Left lung (tissue), 14 donors: ENCODE measurements at places on chromosomes 3 and 15. TPM values are rescaled to one million over a fixed set of nuclear protein-coding genes. Genes with fewer than 3 reads are reported as not detected.

The OXTR gene
- 1.2 TPM for polyA plus RNA-seq

The IL12A gene
- polyA plus RNA-seq, result 2.6 TPM

The RPL39L gene
- 13.6 TPM for polyA plus RNA-seq

- no peak for DNase-seq
Observed at GRCh38 chr3:59306436-59306835, 256.6 kb upstream of the CFAP20DC start.

The PLD1 gene
- polyA plus RNA-seq, result 2.9 TPM

GRCh38 chr3:25904206-25904605 is 114.3 kb downstream of the OXSM start:
- peak; percentile 19 for DNase-seq

The VGLL3 gene
- 25.9 TPM for polyA plus RNA-seq

The LSMEM2 gene
- 0.41 TPM for polyA plus RNA-seq

The ANKRD34C gene
- polyA plus RNA-seq, result not detected

The PDE8A gene
- 62.0 TPM for polyA plus RNA-seq

The HIGD2B gene
- polyA plus RNA-seq, result not detected

- no peak for DNase-seq
Observed at GRCh38 chr3:161264852-161265251, 43.7 kb downstream of the NMD3 start.

DNA sequence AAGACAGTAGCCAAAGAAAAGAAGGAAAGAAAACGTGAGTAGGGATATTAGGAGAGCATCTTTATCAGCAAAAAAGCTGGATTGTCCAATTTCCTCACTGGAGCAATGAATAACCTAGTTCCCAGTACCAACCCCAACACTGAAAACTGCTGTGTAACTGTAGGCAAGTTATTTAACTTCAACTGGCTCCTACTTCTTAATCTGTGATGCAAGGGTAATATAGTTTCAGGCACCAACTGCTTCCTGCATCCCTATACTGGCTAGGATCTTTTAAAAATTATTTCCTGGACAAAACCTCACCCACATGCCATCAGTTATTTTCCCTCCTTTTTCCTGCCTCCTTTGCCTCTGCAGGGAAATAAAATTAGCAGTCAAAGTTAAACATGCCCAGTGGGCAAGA is 59.6 kb downstream of the ZBTB20 start:
- DNase-seq, result no peak

- no peak for DNase-seq
Observed at GRCh38 chr15:52290800-52291199, 4.8 kb downstream of the MYO5C start.

GRCh38 chr3:38521391-38521987 is 25.3 kb downstream of the EXOG start:
- DNase-seq, result peak; percentile 37

The ST6GAL1 gene
- 59.0 TPM for polyA plus RNA-seq

The MUC20 gene
- polyA plus RNA-seq, result 15.7 TPM

The SH2D7 gene
- 0.58 TPM for polyA plus RNA-seq

GRCh38 chr3:149016669-149017541 is 25.6 kb downstream of the GYG1 start:
- no peak for DNase-seq

GRCh38 chr3:140827894-140828293 is 113.7 kb upstream of the SLC25A36 start:
- DNase-seq, result no peak

DNA sequence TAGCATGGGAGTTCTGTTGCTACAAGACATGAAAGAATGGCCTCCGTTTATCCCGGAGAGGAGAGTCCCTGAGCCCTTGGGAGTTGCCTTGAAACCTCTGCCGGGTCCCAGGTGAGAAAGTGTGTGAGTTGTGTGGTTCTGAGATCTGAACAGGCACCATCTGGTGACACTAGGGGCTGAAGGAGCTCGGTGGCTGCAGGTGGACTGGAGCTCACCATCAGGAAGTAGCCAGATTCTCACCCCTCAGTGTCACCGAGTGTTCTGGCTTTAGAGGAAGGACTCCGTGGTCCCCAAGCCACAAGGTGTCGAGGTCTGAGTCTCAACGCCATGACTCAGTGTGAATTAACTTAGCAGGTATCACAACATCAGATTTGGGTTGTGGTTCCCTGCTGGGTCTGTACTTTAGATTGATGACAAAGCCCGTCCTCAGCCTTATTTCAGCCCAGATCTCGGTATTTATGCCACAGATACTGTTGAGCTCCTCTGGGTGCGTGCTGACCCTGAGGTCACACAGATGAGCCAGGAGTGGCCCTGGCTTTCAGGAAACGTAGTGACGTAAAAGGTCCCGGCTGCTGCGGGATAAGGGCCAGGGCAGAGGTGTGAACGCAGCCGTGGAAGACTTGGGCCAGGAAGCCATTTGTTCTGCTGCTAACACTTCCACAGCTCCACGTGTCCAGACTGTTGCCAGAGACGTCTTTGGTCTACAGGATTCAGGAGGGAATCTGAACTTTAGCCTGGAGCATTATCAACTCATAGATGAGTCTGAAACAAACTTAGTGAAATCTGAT is 54.4 kb downstream of the PGPEP1L start:
- no peak for DNase-seq

The ZNF717 gene
- polyA plus RNA-seq, result 21.9 TPM

The HTR3E gene
- polyA plus RNA-seq, result not detected

DNA sequence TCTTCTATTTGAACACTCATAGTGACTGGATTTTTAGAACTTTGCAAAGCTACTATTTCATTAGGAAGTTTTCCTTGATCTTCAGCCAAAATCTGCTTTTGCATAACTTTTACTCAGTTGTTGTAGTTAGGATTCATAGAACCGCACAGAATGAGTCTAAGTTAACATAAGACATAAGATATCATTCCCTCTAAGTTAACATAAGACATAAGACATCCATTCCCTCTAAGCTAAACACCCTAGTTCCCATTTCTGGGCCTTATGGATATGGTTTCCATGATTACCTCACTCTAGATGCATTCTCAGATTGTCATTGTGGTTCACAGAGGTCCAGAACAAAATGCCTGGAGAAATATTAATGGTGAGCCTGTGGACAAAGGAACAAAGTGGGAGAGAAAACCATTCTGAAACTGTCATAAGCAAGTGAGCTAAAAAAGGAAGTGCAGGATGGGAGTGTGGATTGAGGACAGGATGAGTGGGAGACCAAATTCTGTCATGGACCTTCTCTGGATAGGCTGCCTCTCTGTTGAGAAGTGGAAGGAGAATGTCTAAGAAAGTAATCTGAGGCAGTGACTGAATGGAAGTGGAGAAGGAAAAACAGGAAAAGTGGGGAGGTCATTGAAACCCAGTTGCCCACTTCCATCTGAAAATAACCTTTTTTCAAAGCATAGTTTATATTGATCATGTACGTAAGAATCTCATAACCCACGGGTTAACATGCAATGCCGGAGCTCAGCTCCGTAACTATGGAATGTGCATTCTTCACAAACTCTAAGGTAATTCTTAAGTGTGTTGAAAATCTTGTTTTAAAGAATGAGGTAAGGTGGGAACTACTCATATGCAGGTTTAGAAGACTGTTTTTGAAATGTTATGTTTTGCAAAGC is 37.4 kb upstream of the SECISBP2L start:
- DNase-seq, result no peak

The CCDC39 gene
- 7.5 TPM for polyA plus RNA-seq

DNA sequence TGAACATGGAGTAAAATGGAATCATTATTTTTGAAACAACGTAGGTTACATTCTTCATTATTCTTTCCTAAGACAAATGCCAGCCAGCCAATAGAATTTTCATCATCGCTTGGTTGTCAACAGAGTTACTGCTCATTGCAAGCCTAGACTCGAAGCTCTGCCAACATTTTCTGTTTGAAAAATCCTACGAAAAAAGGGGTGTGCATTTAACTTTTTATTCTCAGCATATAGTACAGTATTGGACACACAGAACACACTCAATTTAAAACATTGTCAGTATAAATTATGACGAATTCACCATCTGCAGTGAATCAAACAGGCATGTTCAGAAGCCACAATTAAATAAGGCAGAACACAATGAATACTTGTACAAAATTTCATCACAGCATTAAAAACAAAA is 232.1 kb downstream of the NR1D2 start:
- no peak for DNase-seq

DNA sequence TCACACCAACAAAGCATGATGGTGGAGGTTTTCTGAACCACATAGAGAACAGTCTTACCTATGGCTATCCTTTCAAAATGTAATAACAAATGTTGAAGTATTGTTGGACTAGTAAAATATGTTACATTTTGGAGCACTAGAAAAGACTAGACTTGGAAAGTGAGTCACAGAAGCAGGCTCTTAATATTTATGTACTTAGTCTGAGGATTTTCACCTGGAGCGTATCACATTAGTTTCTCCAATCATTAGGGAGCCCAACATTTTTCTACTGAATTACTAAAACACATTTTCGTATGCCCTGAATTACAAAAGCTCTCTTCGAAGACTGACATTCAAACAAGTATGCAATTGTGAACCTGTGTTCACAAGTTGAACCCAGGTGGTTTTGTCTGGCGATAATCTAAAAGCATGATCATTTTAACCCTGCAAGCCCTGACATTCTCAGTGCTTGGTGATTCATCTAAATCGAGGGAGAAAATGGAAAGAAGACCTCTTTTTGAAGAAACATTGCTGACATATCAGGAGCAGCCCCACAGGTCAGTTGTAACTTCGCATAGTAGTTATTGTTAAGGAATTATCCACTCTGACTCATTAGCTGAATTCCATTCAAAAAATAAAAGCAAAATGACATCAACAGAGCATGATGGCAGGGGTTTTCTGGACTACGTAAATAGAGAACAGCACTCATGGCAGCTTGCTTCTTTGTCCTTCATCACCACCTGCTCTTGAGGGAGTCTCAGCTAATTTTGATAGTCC is 679.8 kb upstream of the NECTIN3 start:
- no peak for DNase-seq

The GPR62 gene
- 0.35 TPM for polyA plus RNA-seq

DNA sequence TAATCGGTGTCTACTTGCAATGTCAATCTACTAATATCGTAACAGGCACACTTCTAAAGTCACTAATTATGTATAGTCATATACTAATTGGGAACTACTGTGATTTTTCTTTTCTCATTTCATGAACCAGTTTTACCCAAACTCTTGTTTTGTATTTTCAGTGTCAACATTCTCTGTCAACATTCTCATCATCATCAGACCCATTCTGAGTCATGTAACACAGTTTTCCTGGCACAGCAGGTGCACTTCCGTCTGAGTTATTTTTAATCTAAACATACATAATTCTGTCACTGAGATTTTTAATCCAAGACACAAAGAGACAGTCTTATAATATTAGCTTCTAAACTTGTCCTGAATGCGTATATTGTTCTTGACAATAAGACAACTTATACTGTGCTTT is 205.1 kb upstream of the EIF1B start:
- DNase-seq, result no peak

The PDZRN3 gene
- polyA plus RNA-seq, result 60.3 TPM

The DNAH1 gene
- polyA plus RNA-seq, result 9.6 TPM

The CHRNA5 gene
- polyA plus RNA-seq, result 1.5 TPM

- DNase-seq, result no peak
Observed at GRCh38 chr3:49377483-49377882, 19.3 kb upstream of the GPX1 start.

GRCh38 chr3:48694610-48695392 is 9.1 kb upstream of the NCKIPSD start:
- DNase-seq, result peak; percentile 88

The GOLGA6L7 gene
- polyA plus RNA-seq, result 0.74 TPM

The CERS3 gene
- polyA plus RNA-seq, result 0.53 TPM

The CFAP20DC gene
- polyA plus RNA-seq, result 5.1 TPM

GRCh38 chr3:52831500-52832301 is 1.2 kb upstream of the ITIH4 start:
- DNase-seq, result no peak

DNA sequence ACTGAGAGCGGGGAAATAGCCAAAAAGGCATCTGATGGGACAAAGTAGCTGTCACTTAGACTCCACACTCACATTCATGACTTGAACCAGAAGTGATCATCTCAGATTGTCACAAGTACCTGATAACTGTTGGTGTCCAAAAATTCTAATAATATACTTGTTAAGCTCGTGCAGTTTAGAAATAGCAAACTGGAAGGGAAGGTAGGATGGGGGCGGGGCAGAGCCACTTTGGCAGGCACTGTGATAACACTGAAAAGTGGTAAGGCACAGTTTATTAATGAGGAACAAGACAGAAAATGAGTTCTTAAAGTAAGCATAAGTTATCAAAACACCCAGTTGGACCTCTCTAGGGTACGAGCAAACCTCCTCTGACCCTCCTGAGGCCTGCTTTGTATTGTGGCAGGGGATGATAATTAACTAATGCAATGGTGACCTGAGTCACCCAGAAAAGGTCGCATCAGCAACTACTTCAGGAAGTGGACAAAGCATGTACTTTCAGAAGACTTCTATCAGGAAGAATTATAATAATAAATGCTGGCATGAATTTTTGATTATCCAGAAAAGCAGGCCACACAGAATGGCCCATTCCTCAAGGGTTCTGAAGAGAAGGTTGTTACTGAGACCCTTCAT is 54.4 kb downstream of the ADCY5 start:
- DNase-seq, result no peak

- no peak for DNase-seq
Observed at GRCh38 chr3:186933816-186934215, 3.5 kb downstream of the ST6GAL1 start.

DNA sequence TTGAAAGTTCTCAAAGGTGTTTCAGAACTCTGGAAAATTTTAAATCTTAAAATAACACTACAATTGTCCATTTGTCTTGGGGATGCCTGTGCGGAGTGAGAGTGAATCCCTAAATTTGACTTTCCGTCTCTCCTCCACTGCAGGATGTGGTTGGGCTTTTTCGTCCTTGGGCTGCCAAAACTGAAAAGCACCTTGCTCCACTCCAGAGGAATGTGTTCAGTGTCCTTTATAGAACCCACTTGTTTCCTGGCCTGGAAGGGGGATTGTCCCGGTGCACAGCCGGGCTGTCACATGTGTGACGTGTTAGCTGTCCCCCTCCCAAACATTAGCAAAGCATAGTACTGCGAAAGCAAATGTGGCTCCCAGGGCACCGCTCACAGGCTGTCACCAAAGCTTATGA is 69.6 kb upstream of the ATP10A start:
- no peak for DNase-seq
